Activated gamma-delta T cell (primary cell): ENCODE measurements at places on chromosomes 4 and X.

DNA sequence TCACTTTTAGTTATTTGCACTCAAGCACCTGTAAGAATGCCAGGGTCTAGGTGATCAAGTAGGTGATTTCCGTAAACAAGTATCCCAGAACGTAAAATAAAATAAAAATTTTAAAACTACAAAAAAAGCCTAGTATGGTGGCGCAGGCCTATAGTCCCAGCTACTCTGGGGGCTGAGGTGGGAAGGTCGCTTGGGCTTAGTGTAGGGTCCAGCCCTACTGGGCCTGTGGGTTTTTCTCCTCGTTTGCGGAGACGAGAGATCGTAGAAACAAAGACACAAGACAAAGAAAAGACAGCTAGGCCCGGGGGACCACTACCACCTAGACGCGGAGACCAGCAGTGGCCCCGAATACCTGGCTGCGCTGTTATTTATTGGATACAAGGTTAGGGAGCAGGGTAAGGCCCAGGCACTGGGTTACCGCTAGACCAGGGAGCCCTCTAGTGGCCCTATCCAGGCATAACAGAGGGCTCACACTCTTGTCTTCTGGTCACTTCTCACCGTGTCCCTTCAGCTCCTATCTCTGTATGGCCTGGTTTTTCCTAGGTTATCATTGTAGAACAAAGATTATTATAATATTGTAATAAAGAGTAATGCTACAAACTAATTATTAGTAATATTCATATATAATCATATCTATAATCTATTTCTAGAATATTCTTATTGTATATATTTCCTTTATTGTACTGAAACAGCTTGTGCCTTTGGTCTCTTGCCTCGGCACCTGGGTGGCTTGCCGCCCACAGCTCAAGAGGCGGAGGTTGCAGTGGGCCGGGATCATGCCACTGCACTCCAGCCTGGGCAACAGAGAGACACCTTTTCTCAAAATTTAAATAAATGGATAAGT lies 38.4 kb downstream of the SAGE1 start:
- DNase-seq: no peak

- no peak for DNase-seq
Observed at GRCh38 chr4:84298023-84298718, 200.9 kb downstream of the NKX6-1 start.

GRCh38 chr4:7711307-7711963 lies 228.2 kb downstream of the AFAP1 start:
- no peak for DNase-seq

- no peak for DNase-seq
Observed at GRCh38 chr4:140233791-140234696, 80.1 kb upstream of the MAML3 start.

GRCh38 chr4:157779081-157779480 lies 393.7 kb downstream of the GASK1B start:
- no peak for DNase-seq

DNA sequence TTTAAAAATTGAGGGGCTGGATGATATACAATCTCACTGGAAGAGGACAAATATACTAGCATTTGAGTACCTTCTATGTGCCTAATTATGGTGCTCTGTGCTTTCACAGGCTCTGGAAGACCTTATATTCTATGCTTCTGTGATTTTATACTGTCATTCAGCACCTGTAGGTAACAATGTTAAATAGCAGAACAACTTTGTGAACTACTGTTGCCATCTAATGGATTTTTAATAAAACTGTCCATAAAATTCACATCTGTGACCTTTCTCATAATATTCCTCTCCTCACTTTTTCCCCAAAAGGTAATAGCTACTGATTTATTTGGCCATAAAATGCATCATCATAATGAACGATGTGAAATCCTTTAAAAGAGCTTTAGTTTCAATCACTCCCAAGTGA lies 21.9 kb downstream of the POU3F4 start:
- no peak for DNase-seq

DNA sequence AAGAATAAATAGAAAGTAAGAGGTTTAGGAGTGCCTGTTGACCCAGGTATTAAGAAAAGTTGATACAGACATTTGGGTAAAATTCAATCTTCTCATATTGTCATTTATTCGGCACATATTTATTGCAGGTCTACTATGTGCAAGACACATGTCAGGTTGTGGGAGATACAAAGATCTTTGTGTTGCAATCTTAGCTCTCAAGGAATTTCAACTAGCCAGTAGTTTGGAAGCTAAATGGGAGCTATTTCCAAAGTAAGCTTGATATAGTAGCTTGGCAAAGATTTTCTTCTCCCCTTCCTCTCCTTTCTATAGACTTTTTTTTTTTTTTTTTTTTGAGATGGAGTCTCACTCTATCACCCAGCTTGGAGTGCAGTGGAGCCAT lies 122.9 kb downstream of the SYNPO2 start:
- DNase-seq: no peak

- no peak for DNase-seq
Observed at GRCh38 chr4:141686146-141686775, 49.9 kb downstream of the IL15 start.

- no peak for DNase-seq
Observed at GRCh38 chr4:129604632-129605255, 508.8 kb downstream of the C4orf33 start.
